ENCODE measurements at places on chromosomes 16 and 17. TPM values are rescaled to one million over a fixed set of nuclear protein-coding genes. Genes with fewer than 3 reads are reported as not detected.

Gene CDH13
- total RNA-seq, result 166 TPM

Gene AOC2
- total RNA-seq, result 0.32 TPM

Gene HSF5
- not detected for total RNA-seq

Gene SLC38A8
- 0.78 TPM for total RNA-seq

Gene SLC13A2
- not detected for total RNA-seq

Gene CXCL16
- 2.7 TPM for total RNA-seq

Gene LHX1
- total RNA-seq, result not detected

- DNase-seq, result no peak
Measured at GRCh38 chr17:62085511-62086408, 20.7 kb upstream of the MED13 start.

GRCh38 chr17:12691173-12691572 lies 25.5 kb downstream of the MYOCD start:
- DNase-seq, result no peak

- peak; percentile 62 for DNase-seq
Measured at GRCh38 chr17:75571197-75571884, 16.3 kb upstream of the MYO15B start.

DNA sequence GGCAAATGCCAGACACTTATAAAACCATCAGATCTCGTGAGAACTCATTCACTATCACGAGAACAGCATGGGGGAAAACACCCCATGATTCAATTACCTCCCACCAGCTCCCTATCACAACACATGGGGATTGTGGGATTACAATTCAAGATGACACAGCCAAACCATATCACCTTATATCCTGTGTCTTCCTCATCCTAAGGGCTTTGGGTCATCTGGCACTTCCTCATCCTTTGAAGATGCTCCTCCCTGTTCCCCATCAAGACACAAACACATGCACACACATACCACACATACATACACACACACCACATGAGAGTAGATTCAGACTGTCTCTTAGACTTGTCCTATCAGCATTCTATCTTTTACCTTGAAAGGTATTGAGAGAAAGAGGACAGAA lies 2.8 kb upstream of the PMFBP1 start:
- DNase-seq, result no peak

GRCh38 chr17:78335209-78335608 lies 24.7 kb downstream of the SOCS3 start:
- DNase-seq, result no peak

GRCh38 chr17:31401456-31402254 lies 10.2 kb downstream of the RAB11FIP4 start:
- DNase-seq, result no peak

GRCh38 chr16:14522671-14523070 lies 107.4 kb downstream of the PARN start:
- DNase-seq, result no peak

GRCh38 chr17:79847698-79848369 lies 8.6 kb upstream of the CBX4 start:
- DNase-seq, result no peak

DNA sequence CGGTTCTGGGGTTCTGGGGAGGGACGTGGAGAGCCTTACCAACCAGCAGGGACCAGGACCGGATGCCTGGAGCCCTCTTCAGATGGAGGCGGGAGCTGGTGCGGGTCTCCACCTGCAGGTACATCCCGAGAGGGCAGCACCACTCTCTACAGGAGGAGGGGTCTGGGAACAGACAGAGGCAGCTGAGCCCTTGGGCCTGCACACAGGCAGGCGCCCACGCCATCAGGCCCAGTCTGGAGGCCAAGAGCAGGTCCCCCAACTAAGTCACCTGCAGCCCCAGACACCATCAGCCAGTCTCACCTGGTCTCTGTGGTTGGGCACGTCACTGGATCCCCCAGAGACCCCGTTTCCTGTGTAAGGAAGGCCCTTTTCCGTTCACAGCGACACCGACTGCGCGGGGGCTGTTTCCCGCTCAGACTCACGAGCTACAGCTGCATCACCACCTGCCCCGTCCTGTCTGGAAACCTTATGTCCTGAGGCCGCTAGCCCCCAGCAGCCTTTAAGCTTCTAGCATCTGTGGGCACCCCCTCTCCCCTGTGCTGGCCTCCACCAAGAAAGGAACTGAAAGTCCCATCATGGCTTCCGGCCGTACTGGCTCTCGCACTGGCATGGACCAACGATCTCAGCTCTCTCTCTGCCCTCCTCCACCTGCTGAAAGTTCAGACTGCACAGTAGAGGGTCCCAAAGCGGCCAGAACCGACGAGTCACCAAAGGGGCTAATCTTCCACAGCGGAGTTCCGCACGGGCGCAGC lies 1.2 kb downstream of the CYBC1 start:
- peak; percentile 57 for DNase-seq

DNA sequence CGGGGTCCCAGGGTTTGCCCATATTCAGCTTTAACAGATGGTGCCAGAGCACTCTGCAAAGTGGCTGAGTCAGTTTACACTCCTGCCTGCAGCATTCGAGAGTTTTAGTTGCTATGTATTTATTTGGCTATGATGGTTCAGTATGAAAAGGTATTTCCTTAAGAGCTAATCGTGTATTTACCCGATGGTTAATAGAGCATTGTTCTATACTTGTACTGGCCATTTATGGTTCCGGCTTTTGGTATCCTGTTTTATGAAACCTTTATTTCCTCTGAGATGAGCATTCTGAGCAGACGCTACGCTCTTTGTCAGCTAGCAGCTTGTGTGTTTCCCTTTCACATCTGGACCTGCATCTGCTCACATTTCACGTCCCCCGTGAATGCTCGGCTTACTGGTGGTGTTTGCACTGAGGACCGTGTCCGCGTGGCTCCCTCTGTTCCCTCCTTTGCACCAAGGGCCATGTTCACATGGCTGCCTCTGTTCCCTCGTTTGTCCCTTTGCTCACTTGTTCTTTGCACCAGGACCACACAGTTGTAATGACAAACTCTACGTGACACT lies 149.1 kb upstream of the CHMP6 start:
- no peak for DNase-seq

Data from Right ventricle myocardium superior (tissue), 1 donor.